Stimulated activated CD4-positive, alpha-beta T cell treated with anti-CD3 and anti-CD28 coated beads, Interleukin-4, amount 100 ng/mL, for 4 hours (primary cell): ENCODE measurements at places on chromosomes 5 and 9.

DNA sequence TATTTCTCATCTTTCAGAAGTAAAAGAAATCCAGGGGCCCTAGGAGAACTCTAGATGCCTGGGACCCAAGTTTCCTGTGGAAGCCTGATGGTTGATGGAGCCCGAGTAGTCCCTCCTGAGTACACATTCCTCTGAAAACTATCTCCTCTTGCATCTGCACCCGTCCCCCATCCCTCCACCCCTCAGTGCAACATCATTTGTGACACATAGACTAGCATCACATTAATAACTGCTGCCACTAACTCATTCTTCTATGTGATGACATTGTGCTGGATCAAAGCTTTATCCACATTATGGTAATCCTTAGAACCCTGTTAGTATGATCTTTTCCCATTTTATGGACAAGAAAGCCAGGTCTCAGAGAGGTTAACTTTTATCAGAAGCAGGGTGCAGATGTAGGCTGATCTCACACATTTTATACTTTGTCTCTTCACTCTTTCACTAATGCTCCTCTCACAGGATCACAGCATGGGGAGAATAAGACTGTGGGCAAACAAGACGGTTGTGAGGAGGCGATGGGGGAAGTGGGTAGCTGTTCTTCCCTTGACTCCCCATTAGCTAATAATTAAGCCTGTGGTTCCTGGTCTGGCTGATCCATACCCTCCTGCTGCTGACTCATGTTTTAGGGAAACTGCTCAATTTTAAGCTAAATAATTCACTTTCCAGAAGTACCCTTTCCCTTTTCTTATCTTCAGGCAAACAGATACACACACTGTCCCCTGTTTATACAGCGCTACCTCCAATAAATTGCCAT is 3.9 kb upstream of the HK3 start:
- no peak for DNase-seq

- no peak for DNase-seq
Measured at GRCh38 chr9:130112538-130113151, 58.9 kb downstream of the GPR107 start.

GRCh38 chr5:18050776-18051175 is 416.5 kb downstream of the TAF11L14 start:
- DNase-seq = no peak

- no peak for DNase-seq
Measured at GRCh38 chr5:60809891-60810425, 34.1 kb downstream of the ELOVL7 start.

DNA sequence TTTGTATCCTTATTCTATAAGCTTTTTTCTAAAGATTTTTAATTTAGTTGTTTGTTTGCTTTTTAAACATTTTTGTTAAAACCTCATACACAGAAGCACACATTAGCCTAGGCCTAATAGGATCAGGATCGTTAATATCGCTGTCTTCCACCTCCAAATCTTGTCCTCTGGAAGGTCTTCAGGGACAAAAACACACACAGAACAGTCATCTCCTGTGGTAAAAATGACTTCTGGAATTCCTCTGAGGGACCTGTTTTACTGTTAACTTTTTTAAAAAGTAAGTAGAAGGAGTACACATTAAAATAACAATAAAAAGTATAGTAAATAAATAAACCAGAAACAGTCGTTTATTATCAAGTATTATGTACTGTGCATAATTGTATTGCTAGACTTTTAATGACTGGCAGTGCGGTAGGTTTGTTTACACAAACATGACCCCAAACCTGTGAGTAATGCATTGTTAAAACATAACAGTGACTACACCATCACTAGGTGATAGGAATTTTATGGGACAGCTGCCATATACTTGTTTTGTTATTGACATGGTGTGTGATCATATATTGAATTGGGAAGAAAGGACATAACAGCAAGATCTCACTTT is 109.6 kb downstream of the ZCCHC7 start:
- DNase-seq = no peak

- no peak for DNase-seq
Measured at GRCh38 chr9:116639251-116639741, 47.8 kb upstream of the TRIM32 start.

GRCh38 chr5:159780246-159780645 is 136.0 kb upstream of the ADRA1B start:
- no peak for DNase-seq

GRCh38 chr5:114416254-114416653 is 54.4 kb downstream of the KCNN2 start:
- no peak for DNase-seq

DNA sequence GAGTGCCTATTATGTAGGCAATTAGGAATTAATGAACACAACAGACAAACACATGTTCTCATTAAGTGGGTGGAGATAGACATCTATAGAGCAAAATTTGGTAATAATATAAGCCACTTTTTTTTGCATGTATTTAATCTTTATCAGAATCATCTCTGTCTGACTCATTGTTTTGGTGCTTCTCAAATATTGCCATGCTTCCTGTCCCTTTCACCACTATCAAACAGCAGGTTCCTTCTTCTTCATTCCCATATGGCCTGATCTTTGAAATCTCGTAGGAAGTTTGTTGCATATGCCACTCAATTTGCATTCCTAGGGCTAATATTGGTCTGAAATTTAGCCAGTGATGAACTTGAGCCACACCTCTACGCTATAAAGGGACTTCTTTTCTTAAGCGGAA is 128.9 kb upstream of the SPEF2 start:
- DNase-seq = no peak

DNA sequence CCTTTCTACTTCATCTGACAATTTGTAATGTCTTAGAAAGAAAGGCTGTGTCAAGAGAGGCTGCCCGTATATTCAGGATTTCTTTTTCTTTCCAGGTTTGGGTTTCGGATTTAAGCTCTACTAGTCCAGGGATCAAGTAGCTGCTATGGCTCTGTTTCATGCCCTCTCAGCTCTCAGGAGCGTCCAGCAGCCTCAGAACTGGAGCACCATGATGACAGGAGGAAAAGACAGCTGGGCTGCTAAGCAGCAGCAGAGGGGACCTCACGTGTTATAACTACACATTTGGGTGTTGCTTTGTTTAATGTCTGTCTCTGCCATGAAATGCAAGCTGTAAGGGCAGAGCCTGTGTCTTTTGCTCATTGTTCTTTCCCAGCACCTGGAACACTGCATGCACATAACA is 28.5 kb downstream of the TBC1D2 start:
- no peak for DNase-seq

DNA sequence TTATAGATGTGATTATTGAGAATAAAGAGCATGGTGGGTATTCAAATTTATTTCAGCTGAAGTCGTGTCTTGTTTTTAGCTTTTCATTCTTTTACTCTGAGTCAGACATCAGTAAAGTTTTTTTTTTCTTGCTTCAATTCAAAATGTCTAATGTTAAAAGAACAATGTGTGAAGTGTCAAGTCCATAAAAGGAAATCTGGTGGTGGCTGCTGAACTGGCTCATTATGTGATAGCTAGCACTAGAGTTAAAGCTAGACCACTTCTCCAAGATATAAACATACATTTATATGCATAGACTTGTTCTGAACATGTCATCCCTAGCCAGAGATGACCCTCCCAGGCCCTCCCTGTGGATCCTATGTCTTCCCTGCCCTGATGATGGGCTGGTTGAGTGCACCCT is 338.3 kb downstream of the RAB3C start:
- DNase-seq = no peak

DNA sequence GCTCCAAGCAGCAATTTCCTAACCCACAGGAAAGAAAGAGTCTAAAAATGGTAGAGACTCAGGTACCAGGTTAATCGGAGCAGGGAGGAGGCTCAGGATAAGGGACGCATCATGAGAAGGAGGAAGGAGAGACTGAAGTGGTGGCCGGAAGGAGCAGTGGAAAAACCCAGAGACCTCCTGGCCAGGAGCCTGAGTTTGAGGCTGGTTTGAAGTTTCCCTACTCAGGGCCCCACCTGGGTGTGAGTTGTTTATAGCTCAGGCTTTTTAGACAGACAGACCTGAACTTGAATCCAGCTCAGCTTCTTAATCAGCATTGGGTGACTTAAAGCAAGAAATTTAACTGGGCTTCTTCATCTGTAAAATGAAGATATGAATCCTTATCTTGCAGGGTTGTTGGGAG is 11.9 kb upstream of the AQP7 start:
- no peak for DNase-seq

GRCh38 chr9:38067859-38068681 is 957 bp downstream of the SHB start:
- DNase-seq = no peak

DNA sequence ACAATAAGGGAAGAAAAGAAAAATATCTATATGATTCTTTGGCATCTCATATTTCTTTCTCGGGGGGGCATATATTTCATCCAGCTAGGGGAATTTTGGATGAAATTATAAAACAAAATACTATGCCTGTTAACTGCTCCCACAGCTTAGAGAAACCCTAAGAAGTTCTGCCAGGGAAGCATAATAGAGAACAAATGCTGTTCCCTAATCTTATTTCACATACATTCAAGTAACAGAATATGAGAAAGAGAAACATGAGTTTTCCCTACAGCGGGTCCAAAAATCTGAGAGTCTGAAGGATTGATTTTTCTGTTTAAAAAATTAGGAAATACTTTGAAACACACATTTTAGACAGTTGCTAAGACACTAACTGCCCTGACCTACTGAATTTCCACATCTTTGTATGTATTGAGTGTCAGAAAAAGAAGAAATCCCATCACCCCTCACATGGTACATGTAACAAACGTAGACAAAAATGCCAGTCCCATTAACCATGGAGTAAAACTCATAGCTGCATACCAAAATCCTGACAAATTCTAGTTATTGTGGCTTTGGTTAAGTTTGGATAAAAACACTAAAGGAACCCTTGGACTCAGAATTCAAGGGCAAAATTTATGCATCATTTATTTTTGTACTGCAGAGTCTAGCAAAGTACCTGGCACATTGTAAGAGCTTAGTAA is 620.2 kb upstream of the DMAC1 start:
- DNase-seq = no peak

DNA sequence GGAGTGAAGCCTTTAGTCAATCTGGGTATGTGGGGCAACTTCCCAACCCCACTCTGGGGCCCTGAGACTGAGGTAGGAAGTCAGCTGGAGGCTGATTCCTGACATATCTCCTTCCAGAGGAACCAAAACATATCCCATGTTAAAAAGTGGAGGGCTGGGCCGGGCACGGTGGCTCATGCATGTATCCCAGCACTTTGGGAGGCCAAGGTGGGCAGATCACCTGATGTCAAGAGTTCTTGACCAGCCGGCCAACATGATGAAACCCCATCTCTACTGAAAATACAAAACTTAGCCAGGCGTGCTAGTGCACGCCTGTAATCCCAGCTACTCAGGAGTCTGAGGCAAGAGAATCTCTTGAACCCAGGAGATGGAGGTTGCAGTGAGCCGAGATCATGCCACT is 44.0 kb downstream of the CXXC5 start:
- DNase-seq = no peak

DNA sequence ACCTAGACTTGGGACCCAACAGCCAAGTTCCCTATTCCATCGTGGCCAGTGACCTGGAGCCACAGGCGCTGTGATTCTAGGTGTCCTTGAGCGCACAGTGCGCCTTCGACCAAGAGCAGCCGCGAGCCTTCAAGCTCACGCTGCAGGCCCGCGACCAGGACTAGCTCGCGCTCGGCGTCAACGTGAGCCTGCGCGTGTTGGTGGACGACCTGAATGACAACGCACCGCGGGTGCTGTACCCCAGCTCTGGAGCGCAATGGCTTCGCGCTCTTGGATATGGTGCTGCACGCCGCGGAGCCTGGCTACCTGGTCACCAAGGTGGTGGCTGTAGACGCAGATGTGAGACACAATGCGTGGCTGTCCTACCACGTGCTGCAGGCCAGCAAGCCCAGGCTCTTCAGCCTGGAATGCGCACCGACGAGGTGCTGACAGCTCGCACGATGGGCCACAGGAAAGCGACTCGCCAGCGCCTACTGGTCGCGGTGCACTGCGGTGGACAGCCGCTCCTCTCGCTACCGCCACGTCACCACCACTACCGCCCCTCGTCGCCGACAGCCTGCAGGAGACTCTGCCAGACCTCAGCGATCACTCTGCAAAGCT is 11.4 kb downstream of the PCDHGA12 start:
- DNase-seq = no peak

DNA sequence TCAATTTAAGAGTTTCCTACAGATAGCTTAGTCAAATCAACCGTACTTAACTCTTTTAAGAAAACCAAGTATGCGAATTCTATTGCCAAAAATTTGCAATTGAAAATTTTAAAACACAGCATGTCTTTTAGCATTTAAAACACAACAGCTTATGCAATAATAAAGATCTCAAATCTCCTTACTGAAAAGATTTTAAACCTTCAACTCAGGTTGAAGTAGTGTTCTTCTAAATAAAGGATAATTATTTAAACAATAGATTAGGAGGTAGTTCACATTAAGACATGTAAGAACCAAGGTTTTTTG is 5.5 kb downstream of the NR3C1 start:
- DNase-seq = no peak
